Hematopoietic multipotent progenitor cell treated with erythropoietin and hydrocortisone succinate and interleukin-3 and kit ligand, for 8 days (in vitro differentiated cells): ENCODE measurements at places on chromosomes 7 and 10.

DNA sequence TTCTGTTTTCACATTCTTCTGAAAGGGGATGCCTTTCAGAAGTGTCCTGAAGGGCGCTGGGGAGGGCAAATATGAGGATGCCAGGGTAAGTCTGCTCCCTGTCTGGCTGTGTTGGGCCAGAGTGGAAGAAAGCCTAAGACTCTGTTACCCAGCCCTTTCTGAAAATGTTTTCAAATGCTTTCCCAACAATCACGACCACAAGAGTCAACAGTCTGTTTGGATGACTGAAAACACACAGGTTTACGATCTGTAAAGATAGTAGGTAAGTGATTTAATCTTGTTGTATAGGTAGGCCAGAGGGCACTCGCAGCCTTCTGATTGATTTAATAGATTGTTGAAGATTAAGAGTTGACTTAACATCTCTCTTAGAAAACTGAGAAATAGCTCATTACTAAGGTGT lies 13.2 kb downstream of the SGPL1 start:
- no peak for DNase-seq

GRCh38 chr7:108604307-108605077 lies 34.8 kb downstream of the DNAJB9 start:
- DNase-seq: peak; percentile 88

GRCh38 chr10:72697716-72698115 lies 5.8 kb downstream of the MCU start:
- no peak for DNase-seq

DNA sequence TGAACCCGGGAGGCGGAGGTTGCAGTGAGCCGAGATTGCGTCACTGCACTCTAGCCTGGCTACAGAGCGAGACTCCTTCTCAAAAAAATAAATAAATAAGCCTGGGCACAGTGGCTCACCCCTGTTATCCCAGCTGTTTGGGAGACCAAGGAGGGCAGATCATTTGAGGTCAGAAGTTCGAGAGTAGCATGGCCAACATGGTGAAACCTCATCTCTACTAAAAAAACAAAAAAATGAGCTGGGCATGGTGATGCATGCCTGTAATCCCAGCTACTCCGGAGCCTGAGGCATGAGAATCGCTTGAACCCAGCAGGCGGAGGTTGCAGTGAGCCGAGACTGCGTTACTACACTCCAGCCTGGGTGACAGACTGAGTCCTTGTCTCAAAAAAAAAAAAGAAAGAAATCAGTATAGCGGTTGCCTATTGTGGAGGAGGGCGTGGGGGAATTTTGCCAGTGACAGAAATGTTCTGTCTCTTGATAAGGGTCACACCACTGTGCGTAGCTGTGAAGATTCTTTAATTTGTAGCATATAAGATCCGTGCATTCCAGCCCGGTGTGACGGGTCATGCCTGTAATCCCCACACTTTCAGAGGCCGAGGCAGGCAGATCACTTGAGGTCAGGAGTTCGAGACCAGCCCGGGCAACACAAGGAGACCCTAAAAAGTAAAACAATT lies 17.9 kb upstream of the EIF3B start:
- peak; percentile 90 for DNase-seq

GRCh38 chr7:1368184-1368681 lies 91.0 kb downstream of the MICALL2 start:
- no peak for DNase-seq

DNA sequence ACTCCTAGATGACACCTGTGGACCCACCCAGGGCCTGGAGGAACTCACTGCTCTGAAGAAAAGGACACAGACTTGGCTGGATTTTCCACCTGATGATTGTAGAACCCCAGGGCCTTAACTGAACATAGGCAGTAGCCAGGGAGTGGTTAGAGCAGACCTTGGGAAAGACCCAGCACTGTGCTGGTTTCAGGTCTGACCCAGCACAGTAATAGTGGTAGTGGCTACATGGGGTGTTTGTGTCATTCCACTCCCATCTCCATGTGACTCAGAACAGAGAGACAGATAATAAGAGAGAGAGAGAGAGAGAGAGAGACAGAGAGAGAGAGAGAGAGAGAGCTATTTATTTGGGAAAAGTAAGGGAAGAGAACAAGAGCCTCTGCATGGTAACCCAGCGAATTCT lies 239.1 kb upstream of the MEOX2 start:
- no peak for DNase-seq

- no peak for DNase-seq
Observed at GRCh38 chr7:2759736-2760097, 71.7 kb downstream of the AMZ1 start.

GRCh38 chr7:69677881-69678493 lies 79.7 kb downstream of the AUTS2 start:
- no peak for DNase-seq

DNA sequence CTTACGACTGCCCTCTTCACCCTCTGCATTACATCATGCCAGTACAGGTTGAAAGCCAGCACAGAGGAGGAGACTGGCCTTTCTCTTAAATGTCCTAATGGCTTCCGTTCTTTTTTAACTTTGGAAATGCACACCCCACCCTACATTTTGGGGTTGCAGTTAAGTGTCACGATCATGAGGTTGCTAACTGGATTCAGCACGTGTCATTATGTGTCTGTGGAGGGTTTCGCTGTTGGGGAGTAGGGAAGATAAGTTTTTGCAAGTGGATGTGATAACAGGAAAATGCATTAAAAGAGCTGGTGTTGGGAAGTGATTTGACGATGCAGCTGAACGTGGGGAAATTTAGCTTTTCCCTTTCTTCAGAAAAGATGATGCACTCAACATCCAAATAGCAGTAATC lies 135.9 kb downstream of the LRRC4 start:
- DNase-seq: peak; percentile 28

- DNase-seq: no peak
Observed at GRCh38 chr10:75335983-75336382, 65.6 kb downstream of the ZNF503 start.

DNA sequence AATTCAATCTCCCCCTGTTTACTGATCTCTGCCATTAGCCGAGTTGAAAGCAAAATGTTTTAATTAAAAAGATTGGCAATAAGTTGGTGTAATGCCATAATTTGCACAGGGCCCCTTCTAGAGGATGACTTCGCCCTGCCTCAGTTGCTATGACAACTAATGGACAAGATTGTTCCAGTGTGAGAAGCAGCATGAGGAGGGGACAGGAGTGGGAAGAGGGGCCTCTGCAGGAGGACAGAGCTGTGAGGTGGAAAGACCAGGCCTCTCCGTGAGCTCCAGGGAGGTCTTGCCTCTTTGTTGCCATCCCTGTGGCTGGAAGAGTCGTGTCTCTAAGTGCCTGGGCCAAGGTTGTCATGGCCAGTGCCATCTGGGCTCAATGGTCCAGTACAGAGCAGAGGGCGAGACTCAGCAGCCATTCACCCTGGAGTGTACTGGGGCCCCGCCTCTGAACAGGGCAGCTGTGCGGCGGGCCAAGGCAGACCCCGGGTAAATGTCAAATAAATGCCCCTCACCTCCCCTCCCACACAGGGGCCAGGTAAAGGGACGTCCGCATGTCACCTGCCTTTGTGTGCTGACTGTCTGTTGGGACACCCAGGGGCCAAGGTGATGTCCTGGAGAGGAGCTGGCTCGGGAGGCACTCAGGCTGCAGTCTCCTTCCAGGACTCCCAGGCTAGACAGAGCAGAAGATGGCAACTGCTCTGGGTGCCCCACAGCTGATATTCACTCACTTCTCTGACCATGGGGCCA lies 97.0 kb upstream of the RET start:
- DNase-seq: no peak

DNA sequence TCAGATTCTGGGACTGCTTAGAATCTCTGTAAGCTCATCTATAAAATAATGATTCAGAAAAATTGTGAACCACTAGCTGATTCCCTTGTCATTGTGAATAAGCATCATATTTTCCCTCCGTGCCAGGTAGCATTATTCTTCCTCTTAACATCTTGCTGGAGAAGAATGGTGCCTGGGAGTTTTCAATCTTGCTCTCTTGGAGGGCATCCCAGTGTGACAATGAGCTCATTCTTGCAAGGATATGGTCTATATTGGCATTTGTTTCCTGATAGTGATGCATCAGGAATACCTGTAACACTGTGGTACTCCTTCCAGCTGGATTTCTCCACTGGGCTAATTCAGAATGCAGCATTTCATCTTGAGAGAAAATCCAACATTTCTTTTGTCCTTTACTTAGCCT lies 126.4 kb upstream of the ITGB1 start:
- no peak for DNase-seq

DNA sequence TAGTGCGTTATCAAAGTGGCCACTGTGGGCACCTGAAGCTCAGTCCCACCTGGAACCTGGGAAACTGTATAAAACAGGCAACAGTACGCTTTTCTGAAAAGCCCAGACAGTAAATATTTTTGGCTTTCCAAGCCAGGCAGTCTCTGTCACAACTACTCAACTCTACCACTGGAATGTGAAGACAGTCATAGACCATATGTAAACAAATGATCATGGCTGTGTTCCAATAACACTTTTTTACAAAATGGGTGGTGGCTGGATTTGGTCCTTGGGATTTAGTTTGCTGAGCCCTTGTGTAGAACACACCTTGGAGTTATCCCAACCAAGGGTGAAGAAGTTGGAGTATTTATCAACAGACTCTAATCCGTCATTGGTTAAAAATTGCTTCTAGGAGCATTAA lies 259.9 kb downstream of the SKIDA1 start:
- DNase-seq: no peak

DNA sequence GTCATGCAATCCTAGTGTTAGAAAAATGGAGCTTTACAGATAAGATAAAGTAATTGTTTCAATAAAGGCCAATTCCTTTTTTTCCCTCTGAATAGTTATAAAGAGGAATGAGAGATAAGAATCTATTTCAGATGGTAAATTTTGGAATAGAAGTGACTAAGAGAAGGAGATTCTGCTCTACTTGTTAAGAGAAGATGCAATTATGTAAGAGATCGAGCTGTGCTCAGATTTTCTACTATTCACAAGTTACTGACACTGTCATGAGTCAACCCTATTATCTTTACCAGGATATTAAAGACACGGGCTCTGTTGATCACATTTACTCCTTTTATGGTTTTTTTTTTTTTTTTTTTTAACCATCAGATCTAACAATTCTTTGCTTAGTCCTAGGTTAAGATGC lies 511.3 kb downstream of the ARL4A start:
- DNase-seq: no peak

DNA sequence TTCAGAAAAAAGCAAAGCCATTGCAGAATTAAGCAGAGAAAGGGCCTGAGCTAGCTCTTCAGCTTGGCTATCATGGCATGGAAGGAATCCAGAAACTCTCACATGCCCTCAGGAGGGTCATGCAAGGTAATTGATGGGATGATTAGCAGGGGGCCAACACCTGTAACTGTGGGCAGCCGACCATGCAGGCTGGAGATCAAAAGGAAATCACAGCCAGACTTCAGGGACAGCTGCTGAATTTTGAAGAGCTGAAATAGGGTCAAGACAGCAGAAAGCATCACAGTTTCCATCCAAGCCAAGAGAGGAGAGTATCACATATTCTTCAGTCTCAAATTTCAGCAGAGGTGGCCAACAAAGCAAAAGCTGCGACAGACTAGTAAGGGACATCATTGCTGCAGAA lies 239.6 kb upstream of the STEAP1 start:
- DNase-seq: no peak
